ENCODE measurements at places on chromosomes 3 and 15.
A peak's percentile ranks its signal among the peaks of the same experiment; 100 is the strongest.

DNA sequence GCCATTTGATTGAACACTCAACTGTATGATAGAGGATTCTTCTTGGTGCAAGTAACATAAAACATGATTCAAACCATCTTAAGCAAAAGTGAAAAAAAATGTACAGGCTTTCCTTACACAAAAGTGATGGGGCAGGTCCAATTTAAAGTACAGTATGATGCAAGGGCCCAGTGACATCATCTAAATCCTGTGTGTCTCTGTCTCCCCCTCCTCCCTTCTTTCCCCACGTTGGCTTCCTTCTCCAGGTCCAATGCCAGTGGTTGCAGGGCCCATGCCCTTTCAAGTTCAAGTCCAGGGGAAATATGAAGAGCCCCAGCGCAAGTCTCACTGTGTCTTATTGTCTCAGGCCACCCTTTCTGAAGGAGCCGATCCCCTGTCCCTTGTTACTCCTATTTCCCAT lies 332.3 kb downstream of the SHQ1 start:
- no peak for DNase-seq

- peak; percentile 59 for DNase-seq
These were observed at the start of gene KLHL6 for GRCh38 chr3:183555541-183556081. KLHL6 (minus strand) TSS chr3:183555706; CDS start chr3:183555653, 53 bp downstream.

GRCh38 chr3:156307704-156308103 lies 187.3 kb downstream of the KCNAB1 start:
- DNase-seq = no peak

DNA sequence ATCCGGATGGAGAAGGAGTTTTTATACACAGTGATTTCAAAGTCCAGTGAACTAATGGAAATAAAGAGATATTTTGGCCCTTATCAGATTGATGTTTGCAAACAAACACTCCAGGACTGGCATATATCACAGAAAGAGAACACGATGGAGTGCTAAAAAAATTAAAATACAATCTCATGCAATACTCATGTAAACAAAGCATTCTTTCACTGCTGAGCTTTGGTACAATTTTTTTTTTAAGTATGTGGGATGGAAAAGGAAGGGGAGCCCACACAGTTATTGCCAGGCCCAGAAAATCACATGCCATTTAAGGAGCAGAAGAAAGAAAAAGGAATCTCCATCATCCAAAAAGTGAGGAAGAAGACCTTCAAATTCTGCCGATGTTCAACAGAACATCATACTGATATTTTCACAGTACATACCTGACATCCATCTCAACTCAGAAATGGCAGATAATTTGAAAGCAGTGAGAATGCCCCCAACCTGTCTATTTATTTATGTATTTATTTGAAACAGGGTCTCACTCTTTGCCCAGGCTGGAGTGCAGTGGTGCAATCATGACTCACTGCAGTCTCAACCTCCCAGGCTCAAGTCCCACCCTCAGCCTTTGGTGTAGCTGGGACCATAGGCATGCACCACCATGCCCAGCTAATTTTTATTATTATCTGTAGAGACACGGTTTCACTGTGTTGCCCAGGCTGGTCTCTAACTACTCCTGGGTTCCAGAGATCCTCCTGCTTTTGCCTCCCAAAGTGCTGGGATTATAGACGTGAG lies 107.5 kb upstream of the SLC2A2 start:
- DNase-seq = no peak

DNA sequence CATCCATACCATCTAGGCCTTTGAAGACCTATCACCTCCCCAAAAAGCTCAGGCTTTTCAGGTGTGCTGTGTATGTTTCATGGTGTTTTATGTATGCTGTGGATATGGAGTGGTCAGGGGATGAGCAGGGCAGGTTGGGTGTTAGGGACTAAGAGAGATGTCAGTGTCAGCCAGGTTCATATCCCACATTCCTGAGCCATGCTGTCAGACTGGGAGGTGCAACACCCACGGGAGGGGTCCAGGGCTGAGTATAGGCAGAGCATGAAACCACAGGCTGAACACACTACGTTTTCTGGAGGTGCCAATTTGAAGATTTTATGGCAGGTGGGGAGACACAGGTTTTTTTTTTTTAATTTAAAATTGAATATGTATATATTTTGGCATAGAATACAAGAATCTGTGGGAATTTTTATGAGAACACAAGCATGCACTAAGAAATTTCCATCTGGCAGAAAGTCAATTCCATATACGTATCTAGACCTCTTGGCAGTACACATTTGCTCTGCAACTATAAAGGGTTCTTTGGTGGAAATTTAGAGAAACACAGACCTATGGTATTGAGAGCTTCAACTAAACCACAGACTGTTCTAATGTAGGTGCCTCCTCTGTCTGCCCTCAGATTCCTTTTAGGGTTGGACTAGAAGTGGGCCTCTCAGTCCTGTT lies 101.9 kb upstream of the RNU6-1 start:
- DNase-seq = no peak

DNA sequence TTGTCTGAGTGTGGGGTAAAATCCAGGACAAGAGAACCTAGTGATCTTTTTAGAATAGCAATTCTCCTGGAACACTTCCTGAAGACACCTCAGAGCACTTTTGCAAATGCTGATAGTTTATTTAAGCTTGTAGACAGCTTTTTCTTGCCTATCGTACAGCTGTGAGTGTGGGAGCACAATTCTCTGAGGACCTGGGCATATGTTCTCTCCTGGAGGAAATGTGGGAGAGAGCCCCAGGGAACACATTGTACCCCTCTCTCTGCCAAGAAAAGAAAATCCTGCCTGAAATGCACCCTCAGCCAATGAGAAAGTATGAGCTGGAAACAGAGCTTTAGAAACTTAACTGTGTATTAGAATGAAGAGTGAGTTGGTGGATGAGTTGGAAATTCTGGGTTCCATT lies 308.3 kb upstream of the SEMA6D start:
- DNase-seq = no peak

- no peak for DNase-seq
These were observed 21.5 kb downstream of the SLC6A20 start for GRCh38 chr3:45774581-45775521.

DNA sequence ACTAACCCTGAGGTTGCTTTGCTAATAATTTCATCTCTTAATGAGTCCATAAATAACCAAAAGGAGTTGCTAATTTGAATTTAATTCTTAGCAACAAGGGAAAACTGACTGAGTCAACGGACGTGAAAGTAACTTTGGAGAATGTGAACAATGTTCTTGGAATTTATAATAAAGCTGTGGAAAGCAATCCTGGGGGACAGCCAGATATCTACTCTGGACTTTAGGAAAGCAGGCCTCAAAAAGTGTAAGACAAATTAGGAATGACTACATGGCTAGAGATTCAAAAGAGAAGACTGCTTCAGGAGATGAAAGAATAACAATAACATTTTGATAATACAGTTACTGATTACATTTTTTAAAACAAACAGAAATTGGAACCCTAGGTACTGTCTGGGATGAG lies 318.4 kb upstream of the COL8A1 start:
- no peak for DNase-seq

GRCh38 chr3:187799942-187800641 lies 54.8 kb upstream of the BCL6 start:
- no peak for DNase-seq

- no peak for DNase-seq
These were observed 32.4 kb upstream of the PIK3R4 start for GRCh38 chr3:130779031-130779430.

GRCh38 chr15:63232405-63232804 lies 43.0 kb downstream of the RAB8B start:
- DNase-seq = no peak

- DNase-seq = no peak
These were observed 209.6 kb upstream of the PFN2 start for GRCh38 chr3:150180334-150180733.

DNA sequence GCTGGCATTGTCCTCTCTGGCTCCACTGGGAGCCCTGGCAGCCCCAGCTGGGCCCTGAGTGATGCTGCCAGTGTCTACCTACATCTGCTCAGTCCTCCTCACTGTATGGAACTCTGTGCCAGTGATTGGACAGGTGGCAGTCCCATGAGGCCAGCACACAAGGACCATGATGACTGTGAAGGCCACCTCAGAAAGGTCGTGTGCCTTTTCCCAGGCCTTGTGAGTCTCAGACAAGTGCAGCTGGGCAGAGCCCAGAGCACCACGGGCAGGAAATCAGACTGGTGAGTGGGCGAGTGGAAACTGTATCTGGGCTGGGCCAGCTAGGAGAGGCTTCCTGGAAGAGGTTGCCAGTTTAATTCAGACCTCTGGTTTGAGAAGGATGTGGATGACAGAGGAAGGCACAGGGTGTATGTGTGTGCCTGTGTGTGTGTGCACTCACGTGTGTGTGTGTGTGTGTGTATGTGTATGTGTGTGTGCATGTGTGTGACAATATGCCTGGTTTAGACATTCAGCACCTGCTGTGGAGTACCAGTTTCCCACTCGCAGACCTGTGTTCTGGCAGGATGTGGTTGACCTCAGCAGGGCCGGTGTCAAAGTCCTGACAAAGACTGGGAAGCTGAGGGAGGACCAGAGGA lies 7.0 kb downstream of the MAPKAPK3 start:
- no peak for DNase-seq

DNA sequence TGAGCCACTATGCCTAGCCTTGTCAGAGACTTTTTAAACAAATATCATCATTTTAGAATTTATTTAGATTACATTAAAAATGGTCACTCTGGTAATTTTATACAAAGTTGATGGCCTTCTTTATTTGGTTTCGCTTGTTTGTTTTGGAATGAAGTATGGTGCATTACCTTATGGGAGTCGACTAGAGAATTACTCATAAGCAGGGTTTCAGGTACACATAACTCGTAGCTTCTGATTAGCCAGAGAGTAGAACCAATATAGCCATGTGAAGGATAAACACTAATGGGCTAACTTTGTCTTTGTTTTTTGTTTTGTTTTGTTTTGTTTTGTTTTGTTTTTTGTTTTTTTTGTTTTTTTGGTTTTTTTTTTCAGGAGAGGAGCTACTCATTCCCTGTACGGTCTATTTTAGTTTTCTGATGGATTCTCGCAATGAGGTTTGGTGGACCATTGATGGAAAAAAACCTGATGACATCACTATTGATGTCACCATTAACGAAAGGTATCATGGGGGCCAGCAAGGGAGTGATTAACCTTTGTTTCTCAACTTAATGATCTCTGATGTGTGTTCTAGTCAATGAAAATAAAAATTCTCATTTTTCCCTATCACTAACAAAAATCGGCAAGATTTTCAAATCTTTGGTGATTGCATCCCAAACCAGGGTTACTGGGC lies 113.2 kb downstream of the IL1RAP start:
- DNase-seq = no peak

- DNase-seq = no peak
These were observed 66.7 kb downstream of the ST6GAL1 start for GRCh38 chr3:186997061-186997460.

- no peak for DNase-seq
These were observed 13.2 kb downstream of the P2RY14 start for GRCh38 chr3:151265166-151265565.

DNA sequence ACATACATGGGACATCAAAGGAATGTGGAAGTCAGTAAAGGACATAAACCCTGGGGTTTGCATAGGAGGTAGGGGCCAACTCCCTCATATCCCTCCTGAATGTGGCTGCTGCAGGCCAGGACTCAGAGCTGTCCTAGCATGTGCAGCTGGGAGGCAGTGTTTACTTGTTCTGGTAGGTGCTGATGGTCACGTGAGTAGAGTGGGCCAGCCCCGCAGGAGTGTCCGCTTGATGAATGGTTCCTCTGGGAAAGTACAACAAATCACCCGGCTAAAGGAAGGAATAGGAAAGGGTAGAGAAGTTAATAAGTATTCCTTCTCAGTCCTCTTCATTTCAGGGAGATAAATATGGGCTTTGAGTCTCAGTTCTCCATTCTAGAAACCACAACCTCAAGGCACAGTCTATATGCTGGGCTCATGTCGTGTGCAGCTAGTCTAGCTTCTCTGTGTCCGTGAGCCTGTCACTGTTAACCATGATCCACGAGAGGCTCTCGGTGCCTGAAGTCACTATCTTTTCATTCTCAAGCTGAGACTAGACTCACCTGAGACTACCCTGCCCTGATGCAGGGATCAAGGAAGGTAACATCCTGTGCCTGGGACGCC lies 17.9 kb downstream of the RIOX2 start:
- DNase-seq = no peak

DNA sequence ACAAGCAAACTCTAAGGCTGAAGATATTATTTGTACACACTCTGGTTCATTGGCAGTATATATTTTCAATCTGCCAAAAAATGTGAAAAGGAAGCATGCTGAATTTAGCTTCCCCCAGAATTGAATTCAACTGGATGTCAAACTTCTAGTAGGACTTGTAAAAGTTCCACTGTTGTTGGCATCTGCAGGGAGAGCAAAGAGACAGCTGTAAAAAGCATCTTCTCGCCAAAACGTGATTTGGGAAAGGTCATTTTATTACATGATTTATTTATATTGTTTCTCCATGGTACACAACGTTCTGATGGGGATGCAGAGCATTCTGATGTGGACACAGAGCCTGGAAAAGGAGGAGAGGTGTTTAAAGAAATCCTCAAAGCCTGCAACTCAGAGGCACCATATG lies 196.7 kb upstream of the ADAMTS9 start:
- DNase-seq = no peak

DNA sequence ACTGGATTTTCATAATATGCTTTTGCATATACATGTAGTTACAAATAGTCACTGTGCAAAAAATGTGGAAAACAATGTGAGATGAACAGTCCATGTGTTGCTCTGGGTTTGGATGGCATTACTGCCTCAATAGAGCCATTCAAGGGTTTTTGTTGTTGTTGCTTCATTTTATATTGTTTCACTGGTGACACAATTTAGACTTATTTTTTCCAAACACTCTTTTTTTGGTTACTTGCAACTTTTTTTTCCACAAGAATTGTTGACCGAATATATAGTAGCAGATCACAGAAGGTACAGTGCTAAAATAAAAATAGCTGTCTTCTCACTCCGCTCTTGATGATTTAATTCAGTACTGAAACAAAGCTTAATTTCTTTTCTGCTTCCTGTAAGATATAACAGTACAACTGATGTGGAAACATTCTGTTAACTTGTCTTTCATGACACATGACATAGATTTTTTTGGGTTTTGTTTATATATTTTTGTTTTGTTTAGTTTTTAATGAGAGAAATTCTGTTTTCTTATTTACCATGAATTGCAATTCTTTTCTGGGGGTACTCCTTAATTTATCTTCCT lies 618.6 kb downstream of the NAALADL2 start:
- no peak for DNase-seq

GRCh38 chr3:122758877-122759560 lies 34.6 kb downstream of the HSPBAP1 start:
- DNase-seq = no peak

All from activated T-helper 9 cell treated with anti-CD3 and anti-CD28 coated beads, Interleukin-2, amount 50 U/mL, for 16 hours (primary cell).